ENCODE measurements at places on chromosomes 3 and 15.
A peak's percentile ranks its signal among the peaks of the same experiment; 100 is the strongest.

DNA sequence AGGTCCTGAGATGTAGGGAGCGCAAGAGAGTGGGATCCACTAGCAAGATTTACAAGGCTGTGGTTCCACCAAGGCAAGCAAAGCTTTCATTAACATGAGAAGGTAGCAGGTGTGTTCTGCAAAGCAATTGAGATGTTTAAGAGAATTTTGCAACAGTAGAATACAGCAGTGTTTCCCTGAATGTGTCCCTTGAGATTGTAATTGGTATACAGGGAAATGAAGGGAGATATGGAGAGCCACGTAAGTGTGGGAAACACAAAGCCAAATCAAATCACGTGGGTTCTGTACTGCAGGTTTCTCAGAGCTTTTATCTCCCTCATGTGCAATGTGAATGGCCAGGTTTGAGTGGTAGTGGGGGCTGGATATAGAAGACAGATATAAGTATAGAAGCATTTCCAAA is 67.3 kb downstream of the ATG7 start:
- no peak for DNase-seq

DNA sequence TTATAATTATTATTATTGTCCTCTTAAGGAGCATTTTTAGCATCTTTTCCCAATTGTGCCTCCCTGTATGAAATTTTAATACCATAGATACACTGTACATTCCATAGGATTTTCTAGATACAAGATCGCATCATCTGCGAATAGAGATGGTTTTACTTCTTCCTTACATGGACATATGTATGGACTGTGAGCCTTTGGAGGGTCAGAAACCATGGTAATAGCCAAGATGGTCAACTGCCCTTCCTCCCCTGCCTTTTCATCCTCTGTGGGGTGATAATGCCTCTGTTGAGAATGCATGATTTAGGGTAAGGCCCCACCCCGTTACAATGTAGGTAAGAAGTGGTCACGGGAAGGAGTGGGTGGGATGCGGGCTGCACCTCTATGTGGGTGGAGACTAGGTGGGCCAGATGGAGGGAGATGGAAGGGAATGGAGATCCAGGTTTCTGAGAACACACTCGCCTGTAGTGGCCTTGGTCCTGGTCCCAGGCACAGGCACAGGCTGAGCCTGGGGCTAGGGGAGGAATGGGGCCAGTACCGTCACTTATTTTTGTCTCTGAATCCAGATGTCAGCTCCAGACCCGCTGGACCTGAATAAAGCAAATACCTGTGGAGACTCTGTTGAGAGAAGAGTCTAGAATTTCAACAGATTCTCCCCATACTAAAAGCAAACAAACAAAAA is 31.7 kb downstream of the GOLGA6A start:
- DNase-seq = peak; percentile 8

GRCh38 chr15:95277266-95277665 is 1045.9 kb downstream of the MCTP2 start:
- DNase-seq = no peak

GRCh38 chr3:151468284-151468917 is 7.5 kb upstream of the IGSF10 start:
- DNase-seq = peak; percentile 60

DNA sequence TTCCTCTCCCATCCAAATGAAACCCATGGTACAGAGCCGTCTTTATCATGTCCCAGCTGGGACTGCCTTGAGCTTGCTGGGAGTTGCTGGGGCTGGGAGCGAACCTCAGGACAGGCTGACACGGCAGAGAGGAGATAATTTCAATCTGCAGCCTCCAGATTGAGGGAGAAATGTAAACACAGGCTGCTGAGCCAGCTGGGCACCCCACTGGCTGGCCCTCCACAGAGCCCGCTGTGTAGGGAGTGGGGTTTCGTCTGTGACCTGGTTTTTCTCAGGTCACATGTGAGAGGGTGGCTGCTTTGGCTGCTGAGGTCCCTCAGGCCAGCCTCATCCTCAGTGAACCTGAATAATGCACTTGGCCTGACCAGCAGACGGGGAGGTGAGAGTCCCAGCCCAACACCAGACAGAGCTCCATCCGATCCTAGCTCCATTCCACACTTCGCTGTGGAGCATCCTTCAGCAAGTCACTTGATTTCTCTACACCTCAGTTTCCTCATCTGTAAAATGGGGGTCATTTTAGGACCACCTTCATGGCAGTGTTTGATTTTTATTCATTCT is 121.6 kb upstream of the MRPS22 start:
- DNase-seq = no peak

GRCh38 chr15:89680282-89680873 is 1.2 kb upstream of the PLIN1 start:
- peak; percentile 94 for DNase-seq

DNA sequence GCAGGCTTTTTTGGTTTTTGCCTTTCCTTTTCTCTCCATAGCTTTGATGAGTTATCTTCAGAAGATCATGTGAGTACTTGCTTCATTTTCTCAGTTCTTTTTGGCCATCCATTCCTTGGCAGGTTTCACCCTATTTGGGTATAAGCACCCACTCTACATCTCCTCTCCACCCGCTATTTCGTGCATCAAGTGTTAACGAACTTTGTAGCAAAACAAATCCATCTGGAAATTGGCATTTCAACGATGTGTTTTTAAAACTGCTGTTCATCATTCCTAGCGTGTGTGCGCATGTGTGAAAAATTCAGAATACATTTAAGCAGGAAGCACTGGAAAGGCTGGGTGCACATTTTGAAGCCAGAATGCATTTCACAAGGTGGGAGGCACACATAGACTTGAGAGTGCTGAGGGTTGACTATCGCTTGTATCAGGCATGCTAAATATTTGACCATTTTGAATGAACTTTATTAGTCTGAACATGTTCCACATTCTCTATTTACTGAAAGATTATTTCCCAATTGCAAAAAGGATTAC is 89.7 kb upstream of the FHIT start:
- DNase-seq = no peak

DNA sequence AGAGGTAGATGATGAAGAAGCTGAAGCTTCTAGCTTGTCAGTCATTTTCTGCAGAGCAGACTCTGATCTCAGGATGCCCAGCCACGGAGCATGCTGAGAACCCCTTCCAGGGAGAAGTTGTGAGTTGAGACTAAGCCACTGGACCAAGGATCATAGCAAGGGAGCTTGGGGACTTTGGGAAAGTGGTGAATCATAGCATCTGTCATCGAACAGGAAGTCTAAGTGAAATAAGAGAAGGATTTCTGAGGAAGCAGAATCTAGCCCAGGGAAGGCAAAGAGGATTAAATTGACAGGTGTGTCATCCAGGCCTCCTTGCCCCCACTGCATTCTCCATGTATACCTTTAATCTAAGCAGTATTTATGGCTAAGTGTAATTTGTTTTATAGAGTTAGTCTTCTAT is 71.8 kb upstream of the TMEM108 start:
- no peak for DNase-seq

GRCh38 chr3:172312001-172312400 is 136.3 kb downstream of the GHSR start:
- no peak for DNase-seq

DNA sequence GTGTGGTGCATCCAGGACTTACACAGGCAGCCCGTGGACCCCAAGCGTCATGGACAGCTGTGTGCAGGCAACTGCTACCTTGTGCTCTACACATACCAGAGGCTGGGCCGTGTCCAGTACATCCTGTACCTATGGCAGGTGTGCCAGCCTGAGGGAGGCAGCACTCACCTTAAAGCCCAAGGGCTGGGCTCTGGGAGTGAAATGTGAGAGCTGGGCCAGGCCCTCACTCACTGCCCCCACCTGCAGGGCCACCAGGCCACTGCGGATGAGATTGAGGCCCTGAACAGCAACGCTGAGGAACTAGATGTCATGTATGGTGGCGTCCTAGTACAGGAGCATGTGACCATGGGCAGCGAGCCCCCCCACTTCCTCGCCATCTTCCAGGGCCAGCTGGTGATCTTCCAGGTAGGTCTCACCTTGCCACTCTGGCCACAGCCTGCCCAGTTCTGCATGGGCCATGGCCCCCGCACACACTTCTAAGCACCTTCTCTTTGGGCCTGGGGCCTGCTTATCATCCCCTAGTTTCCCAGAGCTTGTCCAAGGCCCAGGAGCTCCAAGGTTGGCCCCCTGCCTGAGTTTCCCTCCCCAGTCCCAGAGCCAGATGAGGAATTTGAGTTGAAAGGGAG is 11.0 kb downstream of the VILL start:
- peak; percentile 78 for DNase-seq

DNA sequence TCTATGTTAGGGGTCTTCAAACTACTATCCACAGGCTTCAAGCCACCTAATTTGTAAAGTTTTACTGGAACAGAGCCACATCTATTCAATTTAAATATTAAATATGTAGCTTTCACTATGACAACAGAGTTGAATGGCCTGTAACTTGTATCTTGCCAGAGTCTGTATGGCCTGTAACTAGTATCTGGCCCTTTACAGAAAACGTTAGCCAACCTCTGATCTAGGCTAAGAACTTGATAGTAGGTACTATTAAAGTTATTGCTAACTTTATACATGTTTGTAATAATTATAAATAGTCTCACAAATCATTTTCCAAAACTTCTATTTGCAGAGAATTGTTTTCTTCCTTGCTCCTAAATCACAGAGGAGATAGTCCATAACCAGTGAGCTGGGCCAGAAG is 40.0 kb downstream of the ANKRD28 start:
- no peak for DNase-seq

DNA sequence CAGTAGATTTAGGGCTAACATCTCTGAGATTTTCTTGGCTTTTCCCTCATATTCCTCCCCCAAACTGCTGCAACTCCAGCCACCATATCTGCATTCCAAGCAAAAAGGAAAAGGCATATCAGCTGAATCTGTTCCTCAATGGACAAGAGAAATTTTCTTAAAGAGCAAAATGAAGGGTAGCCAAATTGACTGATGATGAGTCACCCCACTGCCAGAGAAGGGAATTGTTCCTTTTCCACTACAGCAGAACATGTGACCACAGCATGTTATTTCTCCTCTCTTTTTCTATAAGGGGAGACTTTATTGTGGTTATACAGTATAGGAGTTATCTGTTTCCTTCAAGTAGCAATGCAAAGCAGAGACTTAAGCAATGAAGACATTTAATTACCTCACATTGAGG is 172.5 kb downstream of the MTHFS start:
- DNase-seq = no peak

DNA sequence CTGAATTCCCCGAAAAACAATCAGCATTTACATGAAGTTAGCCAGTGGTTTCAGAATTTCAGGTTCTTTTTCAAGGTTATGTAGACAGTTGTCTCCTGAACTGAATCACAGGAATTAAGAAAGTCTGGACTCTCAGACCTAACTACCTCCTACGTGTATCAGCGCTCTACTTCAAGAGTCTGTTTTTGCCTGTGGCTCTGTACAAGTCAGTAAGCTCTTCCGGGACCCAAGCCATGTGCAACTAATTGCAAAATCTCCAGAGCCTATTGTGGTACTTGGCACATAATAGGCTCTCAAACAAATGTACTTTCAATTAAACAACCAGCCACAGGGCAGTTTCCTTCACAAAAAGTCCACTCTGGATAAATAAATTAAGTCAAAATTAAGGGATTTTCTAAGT is 414.2 kb downstream of the PDCD6IP start:
- DNase-seq = peak; percentile 39

DNA sequence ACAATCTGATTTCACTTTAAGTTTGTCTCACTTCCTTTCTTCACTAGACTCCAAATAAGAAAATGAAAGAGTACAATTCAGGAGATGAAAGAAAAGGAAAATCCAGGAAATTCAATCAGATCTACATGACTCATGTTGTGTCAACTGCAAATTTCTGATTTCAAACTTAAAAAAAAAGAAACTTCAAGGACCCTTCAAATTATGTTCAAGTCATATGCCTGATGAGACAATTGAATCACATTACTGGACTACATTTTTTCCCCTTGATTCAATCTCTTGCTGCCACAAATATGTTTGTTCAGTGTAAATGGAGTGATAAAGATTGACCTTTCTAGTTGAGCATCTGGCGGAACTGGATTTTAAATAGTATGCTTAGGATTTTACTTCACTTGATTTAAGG is 37.4 kb downstream of the FRMD5 start:
- DNase-seq = no peak

- no peak for DNase-seq
Measured at GRCh38 chr3:127911421-127911931, 3.6 kb upstream of the KBTBD12 start.

- DNase-seq = peak; percentile 70
Measured at GRCh38 chr3:76044601-76045600, 259.6 kb upstream of the ZNF717 start.

DNA sequence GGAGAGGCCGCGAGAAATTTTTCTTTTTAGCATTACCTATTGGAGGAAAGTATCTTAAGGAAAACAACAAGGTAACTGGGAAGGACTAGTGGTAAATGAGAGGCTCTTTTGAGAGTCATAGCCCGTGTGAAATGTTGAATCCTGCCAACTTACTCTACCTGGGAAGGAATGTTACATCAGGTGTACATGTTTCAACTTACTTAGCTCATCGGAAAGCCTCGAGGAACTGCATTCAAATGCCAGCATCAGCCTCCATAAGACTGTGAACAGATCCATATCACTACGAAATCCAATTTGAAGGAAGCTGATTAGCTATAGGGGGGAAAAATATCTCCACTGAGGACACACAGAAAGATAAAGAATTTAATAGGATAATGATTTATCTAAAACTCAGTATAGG is 72.3 kb upstream of the PDZRN3 start:
- DNase-seq = no peak

DNA sequence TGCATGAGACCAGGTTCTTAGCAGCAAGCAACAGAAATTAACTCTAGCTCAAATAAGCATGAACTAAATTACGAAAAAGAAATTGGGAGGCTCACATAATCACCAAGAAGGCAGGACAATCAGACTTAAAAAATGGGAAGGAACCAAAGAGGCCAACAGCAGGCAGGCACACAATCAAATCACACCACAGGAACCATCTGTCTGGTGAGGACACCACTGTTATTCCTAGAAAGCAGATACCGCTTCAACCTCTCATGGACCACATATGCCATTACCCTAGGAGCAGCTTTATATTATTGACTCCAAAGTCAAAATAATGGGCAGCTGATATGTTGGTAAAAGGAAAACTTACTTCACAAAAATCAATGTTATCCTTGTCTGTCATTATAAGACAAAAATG is 51.6 kb downstream of the SUCLG2 start:
- no peak for DNase-seq

GRCh38 chr15:75195122-75195765 is 6.4 kb upstream of the C15orf39 start:
- DNase-seq = peak; percentile 68

- peak; percentile 18 for DNase-seq
Measured at GRCh38 chr3:30894521-30895251, at the start of gene GADL1. Gene GADL1, minus strand, starts transcription at chr3:30894661. Its CDS starts 47 bp downstream, at chr3:30894614.

DNA sequence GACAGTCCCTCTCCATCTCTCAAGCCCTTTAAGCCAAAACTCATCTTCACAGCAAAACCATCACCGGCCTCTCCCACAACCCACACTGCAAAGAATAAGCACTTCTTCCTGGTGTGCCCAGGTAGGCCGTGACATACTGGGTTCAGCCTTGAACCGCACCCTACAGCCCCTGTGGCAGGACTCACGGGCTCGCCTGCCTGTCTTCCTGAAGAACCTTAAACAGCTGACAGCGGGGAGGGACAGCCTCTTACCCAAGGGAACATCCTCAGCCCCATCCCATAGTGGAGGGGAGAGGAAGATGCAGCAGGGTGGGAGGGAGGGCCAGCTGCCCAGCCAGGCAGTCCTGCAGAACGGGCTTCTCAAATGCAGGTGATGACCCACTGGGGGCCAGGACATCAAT is 40.2 kb downstream of the TBC1D2B start:
- no peak for DNase-seq

Measured in body of pancreas (tissue), 4 donors.